Activated CD4-positive, CD25-positive, alpha-beta regulatory T cell treated with anti-CD3 and anti-CD28 coated beads, Interleukin-2, amount 50 U/mL, for 24 hours (primary cell): ENCODE measurements at places on chromosomes 11 and 22.

GRCh38 chr11:45659818-45660160 lies 5.6 kb downstream of the CHST1 start:
- ATAC-seq, result no peak

DNA sequence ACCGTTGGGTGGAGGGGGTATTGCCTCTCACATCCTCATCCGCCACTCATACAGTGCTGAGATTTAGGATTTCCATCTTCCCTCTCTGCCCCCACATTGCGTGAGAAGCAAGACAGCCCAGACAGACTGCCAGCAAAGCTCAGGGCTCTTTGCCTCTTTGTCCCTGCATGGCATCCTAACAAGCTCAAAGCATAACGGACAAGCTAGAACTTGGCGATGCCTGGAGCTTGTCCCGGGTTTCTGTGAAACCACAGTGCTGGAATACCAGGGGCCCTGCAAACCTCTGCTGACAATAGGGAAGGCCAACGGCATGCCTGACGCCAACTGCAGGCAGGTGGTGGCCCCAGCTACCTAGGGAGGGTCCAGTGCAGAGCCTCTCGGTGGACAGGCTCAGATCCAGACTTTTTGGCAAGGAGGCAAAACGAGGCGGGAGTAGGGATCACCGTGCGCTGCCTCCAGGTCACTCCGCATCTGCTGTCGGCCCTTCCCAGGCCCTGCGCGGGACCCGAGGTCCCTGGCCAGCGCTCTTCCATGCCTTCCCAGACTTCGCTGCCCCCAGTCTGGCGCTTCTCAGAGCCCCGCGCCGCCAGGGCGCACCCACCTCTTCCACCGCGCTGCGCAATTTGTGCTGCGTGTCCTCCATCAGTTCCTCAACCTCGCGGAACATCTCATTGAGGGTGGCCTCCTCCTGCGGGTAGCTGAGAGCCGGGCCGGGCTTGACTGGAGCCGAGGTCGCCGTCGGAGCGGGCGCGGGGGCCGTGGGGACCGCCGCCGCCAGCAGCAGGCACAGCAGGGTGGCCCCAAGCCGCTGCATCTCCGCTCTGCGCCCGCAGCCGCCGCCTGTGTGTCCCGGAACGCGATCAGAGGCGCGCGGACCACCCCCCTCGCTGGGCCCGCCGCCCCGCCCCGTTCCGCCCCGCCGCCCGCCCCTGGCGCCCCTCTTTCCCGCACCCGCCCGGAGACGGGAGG lies at the start of gene DKK3:
Gene DKK3 (minus strand): TSS at position 858 of the 969 bp plus-strand sequence. CDS start 44 bp downstream, at position 814.
- ATAC-seq, result no peak

- no peak for ATAC-seq
Measured at GRCh38 chr11:7657306-7658025, 15.8 kb downstream of the CYB5R2 start.

GRCh38 chr22:36659762-36660509 lies 43.6 kb downstream of the CACNG2 start:
- ATAC-seq, result peak; percentile 61

GRCh38 chr11:35239471-35240075 lies 100.6 kb downstream of the CD44 start:
- ATAC-seq, result no peak

DNA sequence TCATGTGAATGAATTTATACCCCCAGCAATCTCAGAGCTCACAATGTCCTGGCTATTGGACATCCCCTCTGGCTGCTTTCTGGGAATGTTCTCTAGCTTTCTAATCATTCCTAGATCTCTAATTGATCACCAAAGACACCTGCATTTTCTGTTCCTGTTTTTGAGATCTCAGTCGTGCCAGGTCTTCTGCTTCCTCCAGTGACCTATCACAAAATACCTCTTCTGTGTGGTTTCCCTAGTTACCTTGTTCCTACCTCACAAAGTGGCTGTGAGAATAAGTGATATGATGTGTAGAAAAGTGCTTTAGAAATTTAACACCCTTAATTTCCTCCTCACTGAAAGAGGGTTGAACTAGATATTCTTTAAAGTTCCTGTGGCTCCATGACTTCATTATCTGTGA lies 92.2 kb downstream of the LUZP2 start:
- no peak for ATAC-seq

DNA sequence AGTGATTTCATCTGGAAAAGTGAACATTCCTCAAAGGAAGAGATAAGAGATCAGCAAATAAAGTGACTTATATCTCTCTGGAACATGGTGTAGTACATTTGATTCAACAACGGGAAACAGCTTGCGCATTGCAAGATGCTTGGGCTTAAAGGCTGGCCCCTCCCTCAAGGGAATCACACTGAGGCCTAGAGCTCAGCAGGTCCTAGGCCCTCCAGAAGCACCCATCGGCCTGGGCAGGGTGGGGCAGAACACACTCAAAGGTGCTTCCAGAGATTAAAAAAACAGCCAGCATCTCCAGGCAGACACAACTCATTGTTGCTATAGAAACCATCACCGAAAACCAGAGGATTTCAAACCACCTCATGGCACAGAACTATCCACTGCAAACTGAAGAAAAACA lies 69.0 kb upstream of the ARFGAP3 start:
- ATAC-seq, result no peak

- ATAC-seq, result no peak
Measured at GRCh38 chr11:60310407-60310998, 16.6 kb upstream of the MS4A6E start.
